ENCODE measurements at places on chromosomes 13 and 19.

DNA sequence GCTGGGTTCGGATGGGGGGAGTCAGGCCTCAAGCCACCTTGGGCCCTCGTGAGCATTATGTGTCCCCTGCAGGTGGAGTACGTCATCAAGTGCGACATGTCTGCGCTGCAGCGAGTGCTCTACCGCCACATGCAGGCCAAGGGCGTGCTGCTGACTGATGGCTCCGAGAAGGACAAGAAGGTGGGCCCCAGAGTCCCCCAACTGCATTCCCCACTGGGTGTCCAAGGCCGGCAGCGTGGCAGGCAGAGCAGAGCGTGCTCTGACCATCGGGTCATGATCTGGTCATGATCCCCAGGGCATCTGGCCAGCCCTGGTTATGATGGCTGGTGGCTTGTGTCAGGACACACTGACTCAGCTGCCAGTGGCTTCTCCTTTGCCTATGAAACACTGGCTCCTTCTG, 63.4 kb downstream of the SMARCA4 start:
- no peak for DNase-seq

DNA sequence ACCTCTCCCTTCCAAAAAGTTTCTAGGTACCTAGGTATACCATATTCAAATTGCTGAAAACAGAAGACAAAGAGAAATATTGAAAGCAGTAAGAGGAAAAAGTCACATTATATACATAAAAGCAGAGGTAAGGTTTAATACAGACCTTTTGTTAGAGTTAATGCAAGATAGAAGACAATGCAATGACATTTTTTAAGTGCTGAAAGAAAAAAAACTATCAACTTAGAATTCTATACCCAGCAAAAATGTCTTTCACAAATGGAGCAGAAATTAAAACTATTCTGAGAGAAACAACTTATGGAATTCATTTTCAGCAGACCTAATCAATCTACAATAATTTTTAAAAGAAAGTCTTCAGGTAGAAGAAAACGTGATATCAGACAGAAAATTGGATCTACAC, 77.2 kb downstream of the CRYL1 start:
- DNase-seq, result no peak

DNA sequence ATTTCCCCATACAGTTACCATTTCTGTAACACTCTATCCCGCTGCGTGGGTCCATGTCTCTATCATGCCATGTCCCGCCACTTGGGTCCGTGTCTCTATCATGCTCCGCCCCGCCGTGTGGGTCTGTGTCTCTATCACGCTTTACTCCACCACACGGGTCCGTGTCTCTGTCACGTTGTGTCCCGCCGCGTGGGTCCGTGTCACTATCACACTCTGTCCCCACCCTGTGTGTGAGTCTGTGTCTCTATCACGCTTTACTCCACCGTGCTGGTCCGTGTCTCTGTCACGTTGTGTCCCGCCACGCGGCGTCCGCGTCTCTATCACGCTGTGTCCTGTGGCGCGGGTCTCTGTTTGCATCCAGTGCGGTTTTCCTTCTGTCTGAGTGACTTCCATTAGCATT, 11.6 kb downstream of the ADPRHL1 start:
- DNase-seq, result no peak

DNA sequence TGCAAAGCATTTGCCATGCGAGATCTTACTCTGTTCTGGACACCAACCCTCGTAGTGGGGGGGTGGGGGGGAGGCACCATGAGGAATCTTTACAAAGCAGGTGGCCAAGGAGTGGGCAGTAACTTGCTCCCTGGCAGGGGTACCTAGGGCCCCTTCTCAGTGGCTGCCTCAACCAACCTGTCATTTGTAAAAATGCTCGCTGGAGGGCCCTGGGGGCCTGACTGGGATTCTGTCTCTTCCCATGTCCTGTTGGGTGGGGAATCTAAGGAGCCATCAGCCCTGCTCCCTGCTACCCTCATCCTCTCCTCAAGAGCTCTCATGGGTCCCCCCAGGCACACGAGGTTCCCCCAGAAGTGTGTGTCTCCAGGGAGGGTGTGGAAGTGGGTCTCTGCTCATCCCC, 1.5 kb downstream of the KCNN1 start:
- no peak for DNase-seq

DNA sequence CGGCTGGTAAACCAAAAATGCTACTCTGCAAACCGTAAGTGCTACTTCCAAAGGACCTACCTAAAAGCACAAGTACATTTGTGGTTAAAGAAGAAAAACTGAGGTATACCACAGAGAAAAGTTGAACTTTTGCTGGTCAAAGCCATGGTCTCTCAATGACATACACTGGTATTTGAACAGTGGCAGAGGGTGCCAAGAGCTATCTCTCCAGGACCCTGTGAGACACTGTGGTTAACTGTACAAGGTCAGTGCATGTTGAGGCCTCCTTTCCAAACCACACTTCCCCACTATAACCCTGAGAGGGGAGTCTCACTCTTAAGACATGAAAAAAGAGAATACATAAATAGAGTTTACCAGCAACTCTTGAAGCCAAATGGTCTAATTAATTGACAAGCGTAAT, 49.5 kb downstream of the COL4A1 start:
- no peak for DNase-seq

GRCh38 chr13:50945669-50946068, 36.1 kb downstream of the RNASEH2B start:
- no peak for DNase-seq

GRCh38 chr19:18193388-18194180, 566 bp downstream of the MPV17L2 start:
- DNase-seq, result no peak

DNA sequence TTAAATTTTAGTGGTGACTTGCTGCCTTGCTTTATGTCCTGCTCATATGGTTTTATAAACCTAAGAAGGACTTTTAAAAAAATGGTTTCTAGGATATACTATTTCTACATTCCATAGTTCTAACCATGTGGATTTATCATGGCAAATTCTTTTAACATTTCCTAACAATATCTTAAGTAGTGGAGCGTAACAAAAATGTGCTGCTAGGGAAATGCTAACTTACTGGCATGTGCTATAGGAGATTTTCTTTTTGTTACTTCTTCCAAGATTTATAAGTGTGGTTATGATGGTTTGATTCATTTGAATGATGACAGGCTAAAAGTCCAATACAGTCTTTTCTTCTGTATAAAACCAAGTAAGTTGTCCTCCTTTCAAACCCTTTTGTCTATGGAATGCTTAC, 713.7 kb downstream of the SLITRK1 start:
- DNase-seq, result no peak

DNA sequence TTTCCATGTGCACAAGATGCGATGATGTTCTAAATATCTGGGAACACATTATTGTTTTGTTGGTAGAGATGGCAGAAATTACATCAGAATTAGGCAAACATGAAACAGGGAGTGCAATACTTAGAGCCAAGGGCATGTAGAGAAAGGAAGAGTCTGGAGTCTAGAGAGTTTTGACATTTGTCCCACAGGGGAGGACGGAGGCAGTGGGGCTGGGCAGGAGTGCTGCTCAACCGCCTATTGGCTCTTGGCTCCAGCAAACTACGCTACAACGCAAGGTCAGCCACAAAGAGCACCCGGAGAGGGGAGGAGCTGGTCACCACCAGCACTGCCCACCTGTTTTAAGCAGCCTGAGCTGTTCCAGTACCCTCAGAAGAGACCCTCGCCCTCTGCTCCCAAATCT, 108.3 kb downstream of the ABCC4 start:
- no peak for DNase-seq

- peak; percentile 23 for DNase-seq
These were observed 10.7 kb downstream of the ERCC5 start for GRCh38 chr13:102856557-102856956.

- DNase-seq, result no peak
These were observed 81.3 kb downstream of the URI1 start for GRCh38 chr19:30023330-30023729.

DNA sequence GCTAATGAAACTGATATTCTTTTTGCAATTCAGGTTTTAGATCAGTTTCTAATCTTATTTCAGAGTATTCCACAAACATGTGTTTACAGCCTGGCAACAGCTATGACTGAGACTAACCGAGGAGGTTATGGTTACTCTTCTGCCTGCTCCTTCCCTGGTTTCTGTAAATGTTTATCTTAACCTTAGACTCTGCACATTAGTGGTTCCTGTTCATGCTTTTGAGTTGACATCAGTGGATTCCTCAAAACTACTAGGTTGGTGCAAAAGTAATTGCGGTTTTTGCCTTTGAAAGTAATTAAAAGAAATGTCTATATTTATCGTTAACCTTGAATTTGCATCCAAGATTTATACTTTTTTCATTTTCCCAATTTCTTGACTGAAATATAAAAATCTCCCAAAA, 237.0 kb upstream of the TSHZ3 start:
- no peak for DNase-seq

DNA sequence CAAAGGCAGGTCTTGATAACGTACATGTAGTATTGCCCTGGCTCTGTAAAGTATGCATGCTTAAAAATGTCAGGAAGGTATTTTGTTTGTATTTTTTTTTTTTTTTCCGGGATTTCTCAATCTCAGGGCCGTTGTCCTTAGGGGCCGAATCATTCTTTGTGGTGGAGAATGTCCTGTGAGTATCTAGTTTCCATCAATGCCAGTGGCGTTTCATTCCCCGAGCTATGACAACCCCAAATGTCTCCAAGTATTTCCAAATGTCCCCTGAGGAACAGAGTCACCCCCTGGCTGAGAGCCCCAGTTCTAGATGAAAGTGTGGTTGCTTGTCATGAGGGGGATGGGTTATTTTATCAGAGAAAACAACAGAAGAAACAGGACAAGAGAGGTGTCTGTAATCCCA, 68.7 kb downstream of the ACSBG2 start:
- no peak for DNase-seq

- DNase-seq, result no peak
These were observed 51.2 kb upstream of the ABCC4 start for GRCh38 chr13:95352486-95352885.

DNA sequence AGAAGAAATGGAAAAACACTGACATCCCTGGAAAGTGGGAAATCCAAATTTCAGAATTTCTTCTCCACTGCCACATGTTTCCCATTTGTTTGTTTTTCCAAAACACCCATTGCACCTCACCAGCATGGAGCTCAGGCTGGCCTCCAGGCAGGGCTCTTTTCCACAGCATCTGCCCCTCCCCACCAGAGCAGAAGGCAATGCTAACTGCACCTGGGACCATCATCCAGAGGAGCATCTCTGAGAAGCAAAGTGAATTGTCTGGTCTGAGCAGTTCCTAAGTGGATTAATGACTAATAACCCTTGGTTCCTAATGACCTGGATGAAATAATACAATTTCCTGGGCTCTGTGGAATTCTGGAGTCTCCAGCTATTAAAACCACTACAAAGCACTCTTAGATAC, 8.8 kb upstream of the CYSLTR2 start:
- DNase-seq, result no peak

DNA sequence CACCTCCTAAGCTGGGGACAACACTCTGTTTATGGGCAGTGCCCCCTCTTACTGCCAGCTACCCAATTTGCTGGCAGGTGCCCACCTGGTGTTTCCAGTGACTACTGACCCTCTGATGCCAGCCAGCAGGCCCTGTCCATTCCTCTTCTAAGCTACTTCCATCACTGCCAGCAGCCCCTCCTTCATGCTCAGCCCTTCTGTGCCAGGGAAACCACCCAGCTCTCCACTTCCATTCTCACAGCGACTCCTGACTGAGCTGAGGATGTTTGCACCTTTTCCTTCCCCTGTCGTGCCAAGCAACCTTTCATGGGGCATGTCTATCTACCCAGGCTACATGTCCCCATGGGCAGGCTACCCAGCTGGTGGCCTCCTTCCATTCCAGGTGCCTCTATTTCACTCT, 24.0 kb upstream of the ZNF492 start:
- no peak for DNase-seq

DNA sequence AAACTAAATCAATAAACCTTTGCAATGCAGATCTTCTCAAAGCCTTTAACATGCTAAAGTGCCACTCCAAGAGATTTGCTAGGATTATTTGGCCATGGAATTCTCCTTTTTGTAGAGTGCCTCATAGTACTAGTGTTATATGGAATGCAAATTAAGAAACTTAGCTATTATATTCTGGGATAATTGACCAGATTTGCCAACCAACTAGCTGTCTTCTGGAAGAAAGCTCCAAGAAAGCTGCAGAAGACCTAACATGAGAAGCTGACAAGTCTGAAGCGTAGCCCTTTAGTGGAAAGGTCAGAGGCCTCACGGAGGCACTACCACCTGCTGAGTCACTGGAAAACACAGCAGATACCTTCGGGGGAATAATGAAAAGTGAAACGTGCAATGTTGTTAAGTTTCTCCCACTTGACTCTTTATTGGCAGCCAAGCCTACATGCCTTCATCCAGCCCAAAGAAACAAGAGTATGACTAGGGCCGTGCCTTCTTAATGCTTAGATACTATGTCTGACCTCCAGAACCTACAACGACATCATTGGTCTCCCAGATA, 29.8 kb upstream of the KATNAL1 start:
- DNase-seq, result no peak

DNA sequence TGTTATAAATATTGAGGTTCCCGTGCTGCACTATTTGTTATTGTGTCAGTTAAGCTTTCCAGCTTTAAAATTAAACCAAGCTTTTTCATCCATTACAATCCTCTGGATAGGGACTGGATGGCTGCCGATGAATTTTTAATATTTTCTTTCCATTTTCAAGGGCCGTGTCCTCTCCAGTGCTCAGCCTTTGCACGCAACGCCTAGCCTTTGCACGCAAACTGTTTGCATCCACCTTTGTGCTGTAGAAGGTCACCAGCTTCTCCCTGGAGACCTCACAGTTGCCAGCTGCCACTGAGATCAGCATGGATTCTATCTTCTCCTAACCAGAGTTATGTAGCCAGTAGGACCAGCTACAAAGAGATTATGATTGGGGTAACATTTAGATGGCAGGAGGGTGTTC, 240.5 kb downstream of the SLC7A1 start:
- DNase-seq, result no peak

DNA sequence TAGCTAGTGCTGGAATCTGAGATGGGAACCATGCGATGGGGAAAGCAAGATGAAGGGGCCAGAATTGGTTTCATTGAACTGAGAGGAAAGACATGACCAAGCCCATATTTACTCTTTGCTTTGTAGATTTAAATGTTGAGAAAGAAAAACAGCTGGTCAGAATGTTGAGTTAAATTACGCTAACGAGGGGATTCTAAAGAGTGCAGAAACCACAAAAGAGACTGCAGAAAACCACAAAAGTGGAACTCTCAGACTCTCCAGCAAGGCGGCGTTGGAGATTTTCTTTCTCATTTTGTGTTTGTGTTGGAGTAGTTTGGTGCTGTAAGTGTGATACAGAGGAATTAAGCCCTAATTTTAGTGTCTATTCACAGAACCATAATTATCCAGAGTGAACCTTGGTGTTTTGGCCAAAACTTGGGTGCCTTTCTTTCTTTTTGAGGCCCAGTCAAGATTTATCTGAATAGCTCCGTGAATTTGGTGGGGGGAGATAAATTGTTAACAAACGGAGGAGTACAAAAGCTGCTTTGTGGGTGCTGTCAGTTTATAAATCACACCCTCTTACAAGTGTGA, 26.3 kb downstream of the SAE1 start:
- DNase-seq, result no peak

All from mammary epithelial cell (primary cell).